H54 (cell line): ENCODE measurements at places on chromosomes 12 and 14.
A peak's percentile ranks its signal among the peaks of the same experiment; 100 is the strongest.

DNA sequence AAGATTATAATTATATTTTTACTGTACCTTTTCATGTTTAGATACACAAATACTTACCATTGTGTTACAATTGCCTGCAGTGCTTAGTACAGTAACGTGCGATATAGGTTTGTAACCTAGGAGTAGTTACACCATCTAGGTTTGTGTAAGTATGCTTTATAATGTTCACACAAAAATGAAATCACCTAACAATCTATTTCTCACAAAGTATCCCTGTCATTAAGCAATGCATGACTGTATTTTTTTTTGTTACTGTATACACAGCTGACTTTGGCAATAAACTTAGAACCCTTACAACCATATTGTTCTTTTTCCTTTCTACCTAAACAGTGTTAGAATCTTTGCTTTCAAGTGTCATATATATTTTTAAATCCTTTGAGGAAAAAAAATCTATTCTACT lies 303.0 kb upstream of the E2F7 start:
- DNase-seq = no peak

- no peak for DNase-seq
Measured at GRCh38 chr12:92619026-92619425, 83.8 kb upstream of the PLEKHG7 start.

- DNase-seq = no peak
Measured at GRCh38 chr14:28719130-28719529, 47.5 kb upstream of the FOXG1 start.

- no peak for DNase-seq
Measured at GRCh38 chr12:34389378-34390170, 367.3 kb downstream of the ALG10 start.

GRCh38 chr12:116603546-116604177 lies 44.5 kb downstream of the MAP1LC3B2 start:
- DNase-seq = no peak

DNA sequence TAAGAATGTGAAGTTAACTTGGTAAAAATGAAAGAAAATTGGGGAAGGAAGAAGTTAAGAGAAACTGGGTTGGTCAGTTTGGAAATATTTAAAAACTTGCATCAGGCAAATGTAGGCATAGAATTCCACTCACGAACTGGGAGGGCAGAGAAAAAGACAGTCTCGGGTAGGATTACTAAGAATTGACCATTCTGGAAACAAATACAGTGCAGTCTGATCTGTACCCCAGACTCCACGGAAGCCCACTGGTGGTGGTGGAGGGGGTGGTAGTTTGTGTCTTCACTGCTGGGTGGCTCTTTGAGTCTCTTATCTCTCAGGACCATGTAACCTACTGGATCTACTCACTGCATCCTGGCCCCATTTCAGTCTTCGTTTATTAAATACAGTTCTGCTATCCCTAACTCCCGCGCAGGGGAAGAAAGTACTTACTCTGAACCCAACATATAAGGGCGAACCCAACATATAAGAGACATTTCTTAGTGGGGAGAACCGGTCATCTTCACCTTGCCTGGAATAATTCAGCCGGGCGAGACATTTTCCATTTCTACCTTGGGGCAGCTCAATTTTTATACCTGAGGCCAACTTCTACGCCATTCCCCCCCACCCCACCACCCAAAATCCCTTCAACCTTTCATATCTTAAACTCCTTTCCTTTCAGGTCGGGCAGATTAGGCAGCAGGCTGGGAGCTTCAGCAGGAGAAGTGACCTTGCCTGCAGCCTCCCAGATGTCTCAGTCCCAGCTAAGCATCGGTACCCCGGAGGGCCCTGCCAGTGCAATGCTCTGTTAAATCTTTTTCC lies 1.7 kb downstream of the SLC2A3 start:
- no peak for DNase-seq

DNA sequence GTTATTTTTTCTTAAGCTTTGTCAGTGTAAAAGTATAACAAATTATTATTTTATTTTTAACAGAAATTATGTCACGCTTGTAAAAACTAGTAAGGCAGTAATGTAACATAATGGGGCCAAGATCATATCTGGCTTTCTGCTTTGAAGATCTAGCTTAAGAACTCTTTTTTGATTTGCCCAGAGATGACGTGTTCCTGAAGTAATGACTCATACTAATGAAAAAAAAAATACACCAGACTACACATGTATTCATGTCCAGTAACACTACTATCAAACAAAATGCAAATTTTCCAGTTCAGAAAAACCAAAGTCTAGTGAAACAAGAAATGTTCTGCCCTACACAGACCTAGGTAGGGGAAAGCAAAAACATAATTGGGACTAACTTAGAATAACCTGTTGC lies 432.2 kb upstream of the ATXN7L3B start:
- DNase-seq = no peak

DNA sequence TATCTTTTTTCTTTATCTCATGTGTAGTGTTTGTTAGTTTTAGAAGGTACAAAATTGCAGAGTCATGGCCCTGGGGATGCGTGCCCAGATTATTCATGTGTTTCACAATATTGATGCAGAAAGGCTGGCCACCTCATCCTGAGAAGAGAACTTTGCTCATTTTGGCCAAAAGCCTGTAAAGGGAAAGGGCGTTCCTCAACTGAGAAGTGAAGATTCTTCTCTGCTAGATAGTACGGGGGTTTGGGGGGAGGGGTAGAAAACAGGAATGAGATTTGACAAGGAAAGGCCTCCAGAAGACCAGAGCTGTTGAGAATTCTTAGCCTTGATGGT lies 1.7 kb downstream of the MGST1 start:
- no peak for DNase-seq

GRCh38 chr12:16828891-16829290 lies 222.9 kb upstream of the LMO3 start:
- DNase-seq = no peak

- no peak for DNase-seq
Measured at GRCh38 chr12:53225635-53226424, 6.2 kb downstream of the RARG start.

DNA sequence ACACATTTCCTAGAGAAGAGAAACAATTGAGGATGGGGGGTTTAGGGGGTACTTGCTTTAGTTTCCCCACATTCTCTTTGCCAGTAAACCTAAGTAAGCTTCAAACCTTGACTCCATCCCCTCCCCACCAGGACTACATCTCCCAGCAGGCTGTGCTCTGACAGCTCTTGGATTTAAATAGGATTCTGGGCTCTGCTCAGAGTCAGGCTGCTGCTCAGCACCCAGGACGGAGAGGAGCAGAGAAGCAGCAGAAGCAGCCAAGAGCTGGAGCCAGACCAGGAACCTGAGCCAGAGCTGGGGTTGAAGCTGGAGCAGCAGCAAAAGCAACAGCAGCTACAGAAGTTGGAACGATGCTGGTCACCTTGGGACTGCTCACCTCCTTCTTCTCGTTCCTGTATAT lies 20.6 kb downstream of the RDH12 start:
- no peak for DNase-seq

DNA sequence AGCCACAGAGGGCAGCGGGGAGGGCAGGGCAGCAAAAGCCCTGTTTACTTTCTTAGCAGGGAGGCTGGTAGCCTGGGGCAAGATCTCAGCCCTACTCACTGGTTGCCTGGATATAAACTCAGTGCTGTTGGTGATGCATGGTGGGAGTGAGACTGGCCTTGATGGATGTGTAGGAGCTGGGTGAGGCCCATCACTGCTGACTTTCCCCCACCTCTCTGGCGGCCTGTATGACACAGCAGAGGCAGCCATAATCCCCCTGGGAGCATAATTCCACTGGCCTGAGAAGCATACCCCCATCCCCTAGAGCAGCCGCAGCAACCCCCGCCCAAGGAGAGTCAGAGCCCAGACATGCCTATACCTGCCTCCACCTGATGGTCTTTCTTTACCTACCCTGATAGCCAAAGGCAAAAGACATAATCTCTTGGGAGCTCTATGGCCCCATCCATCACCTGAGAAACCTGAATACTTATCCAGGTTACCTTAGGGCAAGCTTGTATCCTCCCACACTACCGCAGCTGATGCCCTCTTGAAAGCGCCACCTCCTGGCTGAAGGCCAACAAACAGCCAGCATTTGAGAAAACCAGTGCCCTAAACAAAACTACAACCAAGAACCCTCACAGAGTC lies 59.3 kb downstream of the DNAI7 start:
- no peak for DNase-seq

GRCh38 chr14:54652188-54652587 lies 85.3 kb downstream of the SAMD4A start:
- peak; percentile 45 for DNase-seq

DNA sequence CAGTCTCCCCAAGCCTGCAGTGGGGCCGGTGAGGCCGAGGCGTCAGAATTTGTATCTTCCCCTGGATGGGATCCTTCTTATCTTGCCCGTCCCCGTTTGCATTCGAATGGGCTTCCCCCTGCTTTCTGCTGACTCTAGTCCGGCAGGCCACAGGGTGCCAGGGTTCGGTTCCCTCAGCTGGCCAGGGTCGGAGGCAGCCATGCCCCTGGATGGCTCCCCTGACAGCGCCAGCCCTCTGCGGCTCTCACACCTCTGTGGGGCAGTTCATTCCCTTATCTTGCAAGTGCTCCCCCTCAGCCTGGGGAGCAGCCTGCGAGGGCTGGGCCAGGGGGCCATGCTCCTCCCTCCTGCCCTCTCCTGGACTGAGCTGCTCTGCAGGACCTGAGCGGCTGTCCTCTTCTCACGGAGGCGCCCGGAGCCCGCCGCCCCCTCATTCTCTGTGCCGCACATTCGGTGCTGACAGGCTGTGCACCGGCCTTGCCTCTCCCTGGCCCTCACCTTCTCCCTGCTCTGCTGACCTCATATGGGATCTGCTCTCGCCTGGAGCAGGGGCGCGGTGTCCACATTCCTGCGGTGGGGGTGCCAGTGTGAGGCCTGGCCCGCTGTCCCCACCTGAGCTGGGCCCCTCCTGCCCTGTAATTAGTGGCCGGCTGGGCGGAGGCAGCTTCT lies 32.8 kb downstream of the KIF26A start:
- DNase-seq = no peak
